ENCODE measurements at places on chromosomes 1 and 21. TPM values are rescaled to one million over a fixed set of nuclear protein-coding genes. Genes with fewer than 3 reads are reported as not detected.
A peak's percentile ranks its signal among the peaks of the same experiment; 100 is the strongest.

- H3K4me3 ChIP-seq, result no peak overlapping the region
- no peak for DNase-seq
- peaks cover 38% of the 10 kb centered on the region for H3K4me1 ChIP-seq
- H3K27me3 ChIP-seq, result no peaks in the 10 kb centered on the region
- H3K36me3 ChIP-seq, result peaks cover 10% of the 10 kb centered on the region
These were observed 8.5 kb downstream of the NUAK2 start for GRCh38 chr1:205312866-205313562.

DNA sequence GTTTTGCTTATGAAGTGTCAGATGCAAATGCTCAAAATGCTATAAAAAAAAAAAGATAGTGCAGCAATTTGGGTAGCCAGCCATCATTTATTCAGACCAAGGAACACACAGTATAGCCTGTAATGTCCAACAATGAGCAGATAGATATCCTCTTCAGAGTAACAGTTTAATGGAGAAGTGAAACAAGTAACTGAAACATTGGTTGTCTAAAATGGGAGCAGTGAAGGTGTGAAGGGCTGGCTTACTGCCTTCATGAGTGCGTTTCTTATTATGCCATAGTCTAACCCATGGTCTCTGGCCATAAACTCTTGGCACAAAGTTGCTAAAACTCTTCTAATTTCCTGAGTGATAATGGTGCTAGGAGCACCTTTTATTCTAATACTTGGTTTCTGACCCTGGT is 11.4 kb downstream of the RGS5 start:
- H3K27me3 ChIP-seq, result no peaks in the 10 kb centered on the region
- H3K4me1 ChIP-seq, result peaks cover 10% of the 10 kb centered on the region
- H3K27ac ChIP-seq, result no peak overlapping the region
- no peak overlapping the region for H3K4me3 ChIP-seq
- peaks cover 13% of the 10 kb centered on the region for H3K36me3 ChIP-seq

DNA sequence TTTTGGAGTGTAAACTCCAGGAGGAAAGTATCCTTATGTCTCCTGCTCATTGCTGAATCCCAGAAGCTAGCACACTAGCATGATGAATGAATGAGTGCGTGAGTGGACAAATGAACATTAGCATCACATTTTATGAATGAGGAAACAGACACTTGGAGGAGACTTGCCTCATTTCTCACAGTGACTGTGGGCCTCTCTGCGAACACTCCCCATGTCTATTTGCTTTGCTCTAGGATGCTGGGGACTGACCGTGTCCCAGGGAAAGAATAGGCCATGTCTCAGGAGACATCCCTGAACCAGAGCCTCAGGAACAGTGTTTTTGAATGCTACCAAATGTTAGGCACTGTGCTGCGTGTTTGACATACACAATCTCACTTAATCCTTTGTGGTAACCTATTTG is 140.9 kb downstream of the OMA1 start:
- H3K36me3 ChIP-seq, result no peaks in the 10 kb centered on the region
- peaks cover 4% of the 10 kb centered on the region for H3K4me1 ChIP-seq
- no peak overlapping the region for H3K27ac ChIP-seq

DNA sequence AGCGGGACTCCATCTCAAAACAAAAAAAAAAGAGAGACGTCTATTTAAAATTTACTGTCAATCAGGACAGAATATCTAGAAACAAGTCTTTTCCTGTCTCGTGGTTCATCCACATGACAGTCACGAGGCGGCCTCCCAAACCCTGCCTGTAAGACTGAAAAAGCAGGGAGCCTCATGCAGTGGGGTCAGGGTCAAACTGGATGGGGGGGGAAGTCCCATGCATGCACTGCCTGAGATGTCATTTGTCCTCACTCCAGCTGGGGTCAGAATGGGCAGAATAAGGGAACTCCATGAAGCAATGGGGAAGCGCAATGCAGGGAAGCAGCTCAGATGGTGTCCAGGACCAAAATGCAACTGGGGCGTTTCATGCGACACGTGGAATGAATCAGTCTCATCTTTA is 85.5 kb downstream of the PIK3CD start:
- no peak overlapping the region for H3K4me3 ChIP-seq
- H3K36me3 ChIP-seq, result peaks cover 45% of the 10 kb centered on the region
- peak; percentile 25 for DNase-seq
- H3K27me3 ChIP-seq, result no peaks in the 10 kb centered on the region
- H3K4me1 ChIP-seq, result no peaks in the 10 kb centered on the region

GRCh38 chr1:3411806-3412205 is 42.7 kb upstream of the ARHGEF16 start:
- no peak overlapping the region for H3K27ac ChIP-seq
- no peaks in the 10 kb centered on the region for H3K27me3 ChIP-seq
- H3K4me3 ChIP-seq, result no peak overlapping the region
- H3K4me1 ChIP-seq, result no peaks in the 10 kb centered on the region
- no peak for DNase-seq
- H3K36me3 ChIP-seq, result no peaks in the 10 kb centered on the region

DNA sequence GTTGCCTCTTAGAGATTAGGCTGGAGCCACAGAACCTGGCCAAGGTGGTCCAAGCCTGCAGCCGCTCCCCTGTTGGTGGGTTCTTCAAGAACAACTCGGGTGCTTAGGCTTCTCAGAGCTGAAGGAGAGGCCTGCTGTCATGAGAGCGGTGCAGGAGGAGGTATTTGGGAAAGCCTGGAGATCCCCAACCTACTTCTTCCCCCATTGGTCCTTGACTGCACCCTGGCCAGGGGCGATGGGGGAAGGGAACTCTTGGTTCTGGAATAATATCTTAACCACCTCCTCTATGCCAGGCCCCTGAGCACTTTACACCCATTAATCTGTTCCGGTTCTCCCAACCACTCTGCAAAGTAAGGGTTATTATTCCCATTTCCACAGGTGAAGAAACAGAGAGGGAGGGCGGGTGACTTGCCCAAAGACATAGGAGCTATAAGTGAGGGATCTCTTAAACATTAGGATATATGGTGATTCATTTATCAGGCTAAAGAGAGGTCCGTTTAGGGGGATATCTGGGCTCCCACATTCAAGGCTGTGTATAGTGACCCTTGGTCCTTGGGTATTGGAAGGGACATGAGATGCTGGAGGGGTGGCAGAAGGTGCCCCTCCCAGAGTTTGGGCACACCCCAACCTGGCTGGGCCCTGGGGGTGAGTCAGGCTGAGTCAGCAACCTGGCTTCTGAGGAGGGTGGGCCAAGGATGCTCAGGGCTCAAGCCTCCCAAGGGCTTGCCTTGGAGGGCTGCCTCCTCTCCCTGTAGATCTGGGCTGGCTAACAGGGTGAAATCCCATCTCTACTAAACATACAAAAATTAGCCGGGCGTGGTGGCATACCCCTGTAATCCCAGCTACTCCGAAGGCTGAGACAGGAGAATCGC is 5.2 kb downstream of the TRNP1 start:
- peak overlapping the region; percentile 98 for H3K27ac ChIP-seq
- no peaks in the 10 kb centered on the region for H3K27me3 ChIP-seq
- DNase-seq, result no peak
- peak overlapping the region; percentile 14 for H3K4me3 ChIP-seq
- H3K36me3 ChIP-seq, result peaks cover 4% of the 10 kb centered on the region
- peaks cover 80% of the 10 kb centered on the region for H3K4me1 ChIP-seq

- no peaks in the 10 kb centered on the region for H3K36me3 ChIP-seq
- peak overlapping the region; percentile 65 for H3K4me3 ChIP-seq
- no peak overlapping the region for H3K27ac ChIP-seq
- no peak for DNase-seq
- H3K27me3 ChIP-seq, result peaks cover 8% of the 10 kb centered on the region
- peaks cover 39% of the 10 kb centered on the region for H3K4me1 ChIP-seq
These were observed 41.0 kb upstream of the HAO2 start for GRCh38 chr1:119327450-119328155.

- DNase-seq, result no peak
- peaks cover 22% of the 10 kb centered on the region for H3K4me1 ChIP-seq
- H3K36me3 ChIP-seq, result no peaks in the 10 kb centered on the region
- H3K27ac ChIP-seq, result no peak overlapping the region
These were observed 5.3 kb downstream of the SCMH1 start for GRCh38 chr1:41236781-41237180.

DNA sequence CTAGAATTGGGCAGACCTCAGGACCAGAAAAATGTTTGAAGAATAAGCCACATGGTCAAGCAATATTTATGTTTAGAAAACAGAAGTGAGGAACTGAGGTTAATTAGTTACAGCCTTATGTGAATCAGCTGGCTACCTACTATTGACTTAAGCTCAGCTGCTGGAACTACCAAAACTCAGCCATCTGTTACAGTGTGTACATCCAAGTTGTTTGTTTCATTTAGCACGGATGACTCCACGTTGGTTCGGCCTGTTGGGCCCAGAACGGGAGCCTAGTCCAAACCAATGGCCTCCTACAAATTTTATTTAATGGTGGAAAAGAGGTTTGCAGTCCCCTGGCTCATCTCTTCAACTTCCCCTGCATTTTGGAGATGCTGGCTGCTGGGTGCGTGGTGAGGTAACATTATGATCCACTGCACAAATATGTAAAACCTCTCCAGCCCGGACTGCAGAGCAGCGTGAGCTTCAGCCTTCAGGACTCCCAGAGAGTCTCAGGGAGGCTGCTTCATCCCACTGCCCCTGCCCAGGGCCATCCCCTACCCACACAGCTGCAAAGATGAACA is 143.4 kb downstream of the ZZZ3 start:
- H3K4me3 ChIP-seq, result no peak overlapping the region
- H3K27me3 ChIP-seq, result no peaks in the 10 kb centered on the region
- no peak for DNase-seq
- H3K27ac ChIP-seq, result peak overlapping the region; percentile 84

- no peak within 1 kb of the TSS for H3K4me3 ChIP-seq
- no peaks in the 10 kb centered on the region for H3K36me3 ChIP-seq
- H3K27me3 ChIP-seq, result peaks cover 14% of the 10 kb centered on the region
- no peak for DNase-seq
- no peak within 1 kb of the TSS for H3K27ac ChIP-seq
These were observed at the start of gene OR10J1 for GRCh38 chr1:159439422-159439821. Gene OR10J1 (plus strand): TSS chr1:159439722. CDS start chr1:159439792, 70 bp downstream.

DNA sequence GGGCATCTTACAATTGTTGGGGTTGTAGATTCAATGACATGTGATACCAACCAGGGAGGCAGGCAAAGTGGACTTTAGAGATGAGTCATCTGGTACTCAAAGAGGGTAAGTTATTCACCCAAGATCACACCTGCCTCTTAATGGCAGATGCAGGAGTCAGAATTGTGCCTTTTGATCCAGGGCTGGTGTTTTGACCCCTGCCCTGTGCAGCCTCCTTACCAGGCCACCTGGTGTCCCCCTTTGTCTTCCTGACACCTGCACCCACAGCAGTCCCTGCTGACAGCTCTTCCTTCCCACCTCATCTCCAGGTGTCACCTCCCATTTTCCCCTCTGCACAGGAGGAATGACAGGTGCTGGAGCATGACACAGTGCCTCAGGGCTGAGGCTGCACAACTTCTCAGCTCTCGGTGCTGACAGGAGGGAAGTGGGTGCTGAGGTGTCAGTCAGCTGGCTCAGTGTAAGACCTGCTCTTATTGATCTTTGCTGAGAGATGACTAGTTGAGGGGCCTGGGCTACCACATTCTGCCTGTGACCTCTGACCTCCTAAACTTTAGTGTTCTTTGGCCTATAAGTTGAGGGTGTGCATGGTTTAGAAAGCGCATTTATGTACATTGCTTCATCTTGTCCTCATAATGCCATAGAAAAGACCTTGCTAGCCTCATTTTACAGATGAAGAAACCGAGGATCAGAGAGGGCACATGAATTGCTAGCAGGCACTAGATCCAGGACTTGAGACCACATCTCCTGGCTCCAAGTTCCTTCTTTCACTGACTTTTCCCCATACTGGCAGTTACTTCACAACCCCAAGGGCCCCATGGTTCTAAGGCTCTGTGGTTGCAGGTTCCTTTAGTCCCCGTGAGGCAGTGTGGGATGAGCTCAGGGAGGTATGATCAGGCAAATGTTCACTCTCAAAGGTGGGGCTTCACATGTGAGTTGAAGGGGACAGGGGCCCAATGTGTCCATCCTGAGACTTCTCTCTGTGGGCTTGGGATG is 31.3 kb downstream of the CACNA1E start:
- DNase-seq, result no peak
- no peak overlapping the region for H3K27ac ChIP-seq
- no peaks in the 10 kb centered on the region for H3K4me1 ChIP-seq
- H3K27me3 ChIP-seq, result peaks cover 11% of the 10 kb centered on the region
- H3K36me3 ChIP-seq, result no peaks in the 10 kb centered on the region
- no peak overlapping the region for H3K4me3 ChIP-seq

- H3K4me1 ChIP-seq, result peaks cover 7% of the 10 kb centered on the region
- no peak overlapping the region for H3K27ac ChIP-seq
- H3K27me3 ChIP-seq, result peaks cover 11% of the 10 kb centered on the region
- peaks cover 13% of the 10 kb centered on the region for H3K36me3 ChIP-seq
- no peak for DNase-seq
- H3K4me3 ChIP-seq, result no peak overlapping the region
These were observed 30.9 kb downstream of the TNFSF4 start for GRCh38 chr1:173176246-173176645.

DNA sequence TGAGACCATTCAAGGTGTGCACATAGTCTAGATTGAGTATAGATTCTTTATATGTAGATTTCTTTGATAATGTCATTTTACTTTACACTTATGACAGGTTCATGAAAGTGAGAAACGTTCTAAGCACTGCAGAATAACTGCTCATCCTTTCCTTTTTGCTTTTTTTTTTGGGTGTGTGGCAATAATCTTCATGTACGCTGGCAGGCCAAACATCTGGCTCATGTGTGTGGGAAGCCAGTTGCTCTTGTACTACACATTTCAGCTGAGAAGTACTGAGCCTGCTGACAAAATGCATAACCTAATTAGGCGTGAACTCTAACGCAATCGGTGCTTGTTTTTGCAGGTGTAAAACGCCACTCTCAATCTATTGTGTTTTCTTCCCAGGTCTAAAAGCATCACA is 350.8 kb upstream of the KAZN start:
- H3K27me3 ChIP-seq, result no peaks in the 10 kb centered on the region
- H3K4me3 ChIP-seq, result no peak overlapping the region

- H3K36me3 ChIP-seq, result no peaks in the 10 kb centered on the region
- no peak for DNase-seq
- no peaks in the 10 kb centered on the region for H3K4me1 ChIP-seq
- H3K27ac ChIP-seq, result no peak overlapping the region
These were observed 69.5 kb downstream of the GRIK3 start for GRCh38 chr1:36964830-36965229.

- no peaks in the 10 kb centered on the region for H3K4me1 ChIP-seq
- no peaks in the 10 kb centered on the region for H3K36me3 ChIP-seq
- H3K27ac ChIP-seq, result no peak overlapping the region
- H3K27me3 ChIP-seq, result peaks cover 5% of the 10 kb centered on the region
- DNase-seq, result no peak
- no peak overlapping the region for H3K4me3 ChIP-seq
These were observed 7.6 kb upstream of the KRTAP19-8 start for GRCh38 chr21:31045841-31046240.

DNA sequence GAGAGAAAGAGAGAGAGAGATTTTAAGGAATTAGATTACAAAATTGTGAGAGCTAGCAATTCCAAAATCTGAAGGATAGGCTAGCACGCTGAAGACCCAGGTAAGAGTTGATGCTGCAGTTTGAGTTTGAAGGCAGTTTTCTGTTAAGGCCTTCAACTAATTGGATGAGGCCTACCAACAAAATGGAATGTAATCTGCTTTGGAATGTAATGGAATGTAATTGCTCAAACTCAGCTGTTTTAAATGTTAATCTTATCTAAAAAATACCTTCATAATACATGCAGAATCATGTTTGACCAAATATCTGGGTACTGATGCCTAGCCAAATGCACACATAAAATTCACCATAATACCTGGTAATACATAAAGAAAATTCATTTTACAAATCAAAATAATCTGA is 976.1 kb downstream of the LTN1 start:
- no peak for DNase-seq
- H3K4me1 ChIP-seq, result no peaks in the 10 kb centered on the region
- no peak overlapping the region for H3K27ac ChIP-seq
- H3K4me3 ChIP-seq, result no peak overlapping the region
- no peaks in the 10 kb centered on the region for H3K27me3 ChIP-seq

Gene C1QC
- not detected for total RNA-seq

Gene DIO1
- total RNA-seq, result not detected

Gene AMPD1
- not detected for total RNA-seq

Gene C1orf50
- 6.7 TPM for total RNA-seq
